Fibroblast of upper back skin (primary cell): ENCODE measurements at places on chromosomes 13 and 19.

DNA sequence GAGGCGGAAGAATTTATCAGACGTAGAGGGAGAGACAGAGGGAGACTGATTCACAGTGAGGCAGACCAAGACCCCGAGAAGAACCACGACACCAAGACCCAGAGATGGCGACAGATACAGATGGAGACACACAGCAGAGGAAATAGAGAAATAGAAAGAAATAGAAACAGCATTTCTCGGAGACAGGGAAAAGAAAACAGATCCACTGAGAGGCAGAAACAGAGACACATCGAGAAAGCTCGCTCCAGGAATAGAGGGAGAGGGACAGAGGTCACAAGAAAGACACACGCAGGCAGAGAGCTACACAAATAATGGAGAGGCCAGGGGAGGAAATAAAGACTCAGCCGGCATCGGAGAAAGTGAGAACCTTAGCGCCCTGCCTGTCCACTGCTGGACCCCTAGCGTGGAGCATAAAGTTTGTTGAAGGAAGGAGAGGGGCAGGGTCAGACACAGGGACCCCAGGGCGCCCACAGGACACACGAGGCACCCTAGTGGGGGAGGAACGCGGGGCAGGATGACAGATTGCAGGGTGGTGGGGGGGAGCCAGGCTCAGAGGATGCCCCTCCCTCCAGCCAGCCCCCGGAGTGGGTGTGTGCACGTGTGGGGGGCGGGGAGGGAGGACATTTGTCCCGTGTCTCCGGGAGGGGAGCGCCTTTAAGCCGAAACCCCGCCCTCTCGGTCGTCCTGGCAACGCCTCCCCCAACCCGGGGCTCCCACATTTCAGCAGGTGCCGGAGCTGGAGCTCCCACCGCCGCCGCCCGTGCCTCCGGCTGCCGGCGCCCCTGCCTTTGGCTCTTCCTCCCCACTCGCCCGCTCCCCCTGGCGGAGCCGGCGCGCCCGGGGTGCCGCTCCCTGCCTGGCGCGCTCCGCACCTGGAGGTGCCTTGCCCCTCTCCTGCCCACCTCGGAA, at the start of gene PRKCG:
Gene PRKCG, plus strand, starts transcription at position 716 of the 909 bp plus-strand sequence. CDS start 298 bp downstream, outside the sequence.
- DNase-seq: no peak

GRCh38 chr13:66424422-66424821, 805.7 kb downstream of the PCDH9 start:
- peak; percentile 77 for DNase-seq

DNA sequence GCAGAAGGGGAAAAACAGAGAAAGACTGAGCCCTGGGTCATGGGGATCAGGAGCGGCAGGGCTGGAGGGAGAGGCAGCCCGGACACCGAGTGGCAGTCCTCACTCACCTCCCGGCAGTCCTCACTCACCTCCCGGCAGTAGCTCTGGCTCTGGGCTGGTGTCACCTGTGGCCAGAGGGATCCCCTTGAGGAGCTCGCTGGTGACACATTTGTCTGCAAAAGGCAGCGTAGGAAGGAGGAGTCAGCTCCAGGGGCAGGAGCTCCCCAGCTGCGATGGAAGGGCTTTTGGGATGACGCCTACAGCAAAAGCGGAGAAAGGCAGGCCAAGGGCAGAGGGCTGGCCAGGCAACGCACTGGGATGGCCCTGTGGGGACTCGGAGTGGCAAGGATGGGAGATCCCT, 739 bp downstream of the EIF3G start:
- no peak for DNase-seq

GRCh38 chr13:41568143-41568971, 111.0 kb downstream of the RGCC start:
- peak; percentile 30 for DNase-seq

DNA sequence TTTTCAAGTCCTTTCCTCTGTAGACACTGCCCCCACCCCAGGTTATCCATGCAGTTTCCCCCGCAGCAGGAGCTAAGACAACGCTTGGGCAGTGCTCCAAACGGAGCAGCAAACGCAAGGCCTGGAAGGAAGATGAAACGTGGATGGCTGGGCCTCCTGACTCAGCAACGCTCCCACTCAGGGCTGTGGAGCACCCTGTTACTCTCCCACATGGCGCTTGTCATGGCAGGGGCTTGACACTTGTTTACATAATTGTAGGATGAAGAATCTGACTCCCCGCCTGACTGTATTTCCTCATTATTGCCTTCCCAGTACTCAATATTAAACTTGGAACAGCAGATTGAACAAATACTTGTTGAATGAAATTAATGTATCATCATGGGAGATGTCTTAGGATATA, 799 bp upstream of the C1QTNF9B start:
- DNase-seq: peak; percentile 82

- DNase-seq: no peak
Measured at GRCh38 chr13:44312131-44312530, 61.5 kb upstream of the SERP2 start.
